ENCODE measurements at places on chromosomes 7 and 10.
A peak's percentile ranks its signal among the peaks of the same experiment; 100 is the strongest.

GRCh38 chr10:132833421-132834111 is 47.6 kb upstream of the NKX6-2 start:
- DNase-seq: no peak

GRCh38 chr10:62153191-62153590 is 115.5 kb downstream of the RTKN2 start:
- peak; percentile 86 for DNase-seq

DNA sequence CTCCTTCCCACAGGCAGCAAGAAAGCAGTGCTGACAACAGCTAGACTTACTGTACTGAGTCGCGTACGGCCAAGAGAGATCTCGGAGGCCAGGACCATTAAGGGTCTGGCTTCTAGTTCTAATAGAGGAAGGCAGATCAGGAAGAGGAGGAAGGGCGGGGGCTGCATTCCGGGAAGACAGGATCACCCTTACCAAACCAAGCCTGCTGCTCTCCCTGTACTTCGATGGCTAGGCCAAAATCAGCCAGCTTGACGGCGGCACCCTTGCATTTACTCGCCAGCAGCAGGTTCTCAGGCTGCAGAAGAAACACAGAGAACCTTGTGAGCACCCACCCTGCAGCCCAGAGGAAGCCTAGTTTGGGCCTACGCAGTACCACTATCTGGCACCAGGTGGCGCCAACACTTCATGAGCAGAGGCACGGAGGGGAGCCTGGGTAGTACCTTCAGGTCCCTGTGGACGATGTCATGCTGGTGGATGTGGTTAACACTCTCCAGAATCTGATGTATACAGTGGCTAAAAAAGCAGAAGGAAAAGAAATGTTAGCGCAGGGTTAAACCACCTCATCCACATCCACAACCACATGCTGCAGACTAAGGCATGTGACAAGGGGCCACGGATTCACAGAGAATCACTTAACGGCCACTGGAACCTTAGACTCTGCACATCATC is 25.4 kb downstream of the CAMK2G start:
- peak; percentile 84 for DNase-seq

- peak; percentile 96 for DNase-seq
Observed at GRCh38 chr10:92124616-92125143, 166.2 kb downstream of the CPEB3 start.

DNA sequence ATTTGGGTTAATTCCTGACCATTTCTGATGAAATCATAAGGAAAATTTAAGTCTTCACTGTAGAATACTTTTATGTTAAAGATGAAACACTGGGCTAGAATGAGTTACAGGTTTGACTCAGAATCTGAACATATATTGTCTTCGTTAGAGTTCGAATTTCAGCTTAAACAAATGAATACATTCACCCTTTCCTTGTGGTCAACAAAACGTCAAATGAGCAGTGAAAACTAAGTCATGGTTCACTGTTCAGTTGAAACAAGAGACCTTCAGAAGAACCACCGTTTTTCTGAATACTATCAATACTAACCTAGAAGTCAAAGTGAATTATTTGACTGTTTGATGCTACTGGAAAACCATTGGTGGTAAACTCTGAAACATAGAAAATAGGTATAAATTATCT is 235.2 kb upstream of the ZWINT start:
- no peak for DNase-seq

DNA sequence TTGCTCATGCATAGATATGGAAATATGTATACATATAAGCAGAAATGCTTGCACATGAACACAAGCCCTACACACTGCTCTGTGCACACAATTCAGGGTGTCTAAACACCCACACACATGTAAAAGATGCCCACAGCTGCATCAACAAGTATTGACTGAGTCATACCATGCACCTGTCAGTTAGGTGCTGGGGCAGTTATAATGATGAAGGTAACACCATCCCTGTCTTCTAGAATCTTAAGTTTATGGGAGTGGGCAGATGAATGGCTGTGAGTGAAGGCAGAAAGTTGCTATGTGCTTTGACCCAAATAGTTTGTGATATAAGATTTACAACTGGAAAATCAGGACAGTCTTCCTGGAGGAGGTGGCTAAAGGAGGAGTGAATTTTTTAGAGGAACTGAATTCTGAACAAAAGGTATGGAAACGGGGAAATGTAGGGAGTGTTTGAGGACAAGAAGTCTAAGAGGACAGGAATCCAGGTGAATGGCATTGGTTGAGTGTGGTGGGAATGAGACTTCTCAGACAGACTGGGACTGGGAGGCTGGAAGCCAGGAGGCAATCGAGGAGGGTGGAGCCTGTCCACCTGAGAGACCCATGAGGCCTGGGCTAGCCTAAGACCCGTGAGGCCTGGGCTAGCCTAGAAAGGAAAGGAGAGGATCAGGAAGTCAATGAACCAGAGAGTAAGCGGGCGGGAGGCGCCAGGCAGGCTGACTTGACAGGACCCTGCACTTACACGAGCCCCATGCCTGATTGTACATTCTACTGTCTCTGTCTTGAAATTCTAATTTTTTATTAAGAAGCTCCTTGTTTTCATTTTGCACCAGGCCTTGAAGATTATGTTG is 20.7 kb downstream of the POLL start:
- DNase-seq: no peak

DNA sequence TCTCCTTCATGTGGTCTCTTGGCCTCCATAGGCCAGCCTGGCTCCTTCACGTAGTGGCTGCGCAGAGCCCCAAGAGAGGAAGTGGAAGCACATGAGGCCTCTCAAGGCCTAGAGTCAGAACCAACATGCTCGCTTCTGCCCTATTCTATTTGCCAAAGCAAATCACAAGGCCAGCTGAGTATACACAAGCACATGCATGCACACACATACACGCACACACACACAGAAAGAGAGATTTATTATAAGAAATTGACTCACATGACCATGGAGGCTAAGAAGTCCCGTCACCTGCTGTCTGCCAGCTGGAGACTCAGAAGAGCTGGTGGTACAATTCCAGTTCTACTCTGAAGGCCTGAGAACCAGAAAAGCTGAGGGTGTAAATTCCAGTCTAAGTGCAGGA is 64.3 kb upstream of the NRP1 start:
- no peak for DNase-seq

DNA sequence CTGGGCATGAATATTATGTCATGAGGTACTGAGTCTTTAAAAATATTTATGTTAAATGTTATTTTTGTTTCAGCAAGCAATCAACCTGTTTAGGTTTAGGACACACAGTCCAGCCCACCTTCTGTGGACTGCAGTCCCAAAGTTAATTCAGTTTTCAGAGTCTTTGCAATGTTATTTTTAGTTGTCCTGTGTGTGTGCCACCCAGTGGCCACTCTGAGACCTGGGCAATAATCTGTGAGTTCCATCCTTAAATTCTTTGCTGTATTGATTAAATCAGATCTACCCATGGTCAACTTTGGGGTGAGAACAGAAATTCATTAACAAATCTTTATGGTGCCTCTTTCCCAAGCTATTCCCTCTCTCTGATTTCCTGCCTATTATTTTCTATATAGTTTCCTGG is 415.1 kb downstream of the CCSER2 start:
- peak; percentile 2 for DNase-seq

GRCh38 chr10:36464291-36464690 is 661.1 kb upstream of the ANKRD30A start:
- no peak for DNase-seq

DNA sequence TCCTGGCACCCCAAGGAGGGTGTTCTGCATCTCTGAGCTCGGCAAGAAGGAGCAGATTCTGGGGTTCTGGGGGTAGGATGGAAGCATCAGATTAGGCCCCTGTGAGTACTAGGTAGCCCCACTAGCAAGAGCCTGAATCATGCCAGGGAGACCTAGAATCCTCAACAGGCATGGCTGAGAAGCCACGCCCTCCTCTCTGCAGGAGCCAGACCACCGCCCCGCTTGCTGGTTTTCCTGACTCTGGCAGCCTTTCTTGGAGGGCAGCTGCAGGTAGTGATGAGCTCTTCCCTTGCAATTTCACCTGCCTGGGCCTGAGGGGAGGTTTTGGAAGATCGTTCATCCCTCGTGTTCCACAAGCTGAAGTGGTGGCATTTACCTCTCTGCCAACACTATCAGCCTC is 68.9 kb upstream of the PRLHR start:
- DNase-seq: no peak

DNA sequence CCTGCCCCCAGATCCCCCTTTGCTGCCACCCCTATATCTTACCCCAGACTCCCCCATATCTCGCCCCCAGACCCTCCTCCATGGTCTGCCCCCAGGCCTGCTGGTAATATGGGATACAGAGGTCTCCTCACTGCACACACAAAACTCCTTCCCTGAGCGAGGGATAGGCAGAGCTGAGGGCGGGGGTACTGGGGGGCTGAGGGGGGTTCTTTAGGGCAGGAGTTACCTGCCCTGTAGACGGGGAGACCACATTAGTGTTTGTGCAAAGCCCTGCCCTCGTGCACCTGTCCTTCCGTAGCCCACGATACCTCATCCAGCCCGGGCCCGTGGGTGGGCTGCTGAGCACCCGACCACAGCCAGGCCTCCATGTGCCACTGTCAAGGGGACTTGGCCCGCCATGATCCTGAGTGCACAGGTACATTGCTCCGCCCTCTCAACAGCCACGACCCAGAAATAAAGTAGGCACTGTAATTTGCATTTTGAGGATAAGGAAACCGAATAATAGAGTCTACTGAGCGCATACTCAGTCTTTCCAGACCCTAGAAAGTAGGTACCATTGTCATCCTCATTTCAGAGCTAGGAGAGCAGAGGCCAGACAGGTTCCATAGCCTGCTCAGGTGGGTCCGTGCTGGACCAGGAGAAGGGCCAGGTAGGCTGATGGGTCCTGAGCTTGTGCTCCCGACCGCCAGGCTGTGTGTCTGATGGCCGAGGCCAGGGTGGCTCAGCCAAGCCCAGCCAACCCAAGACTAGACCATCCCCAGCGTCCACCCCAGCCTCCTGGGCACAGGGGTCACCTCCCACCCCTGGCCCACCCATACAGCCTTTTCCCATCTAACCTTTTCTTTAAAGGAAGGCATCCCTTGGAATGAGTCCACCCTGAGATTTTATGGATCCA is 115.2 kb downstream of the LHPP start:
- DNase-seq: no peak

DNA sequence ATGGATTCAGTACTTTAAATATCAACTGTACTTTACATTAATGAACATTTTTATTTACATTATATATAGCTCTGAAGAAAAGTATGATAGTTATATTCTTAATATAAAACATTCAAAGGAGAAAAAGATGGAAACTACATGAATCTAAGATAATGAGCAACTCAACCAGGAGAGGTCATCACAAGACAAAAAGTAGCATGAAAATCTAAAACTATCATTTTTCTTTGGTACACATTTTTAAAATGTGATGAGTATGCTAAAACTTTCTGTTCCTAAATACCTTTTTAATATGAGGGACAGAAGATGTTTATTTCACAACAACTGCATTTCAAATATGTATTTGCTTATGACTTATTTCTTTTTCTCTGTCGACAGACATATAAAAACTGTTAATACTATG is 2.4 kb downstream of the CNTNAP2 start:
- peak; percentile 2 for DNase-seq

- no peak for DNase-seq
Observed at GRCh38 chr7:155974186-155974897, 162.1 kb upstream of the SHH start.

DNA sequence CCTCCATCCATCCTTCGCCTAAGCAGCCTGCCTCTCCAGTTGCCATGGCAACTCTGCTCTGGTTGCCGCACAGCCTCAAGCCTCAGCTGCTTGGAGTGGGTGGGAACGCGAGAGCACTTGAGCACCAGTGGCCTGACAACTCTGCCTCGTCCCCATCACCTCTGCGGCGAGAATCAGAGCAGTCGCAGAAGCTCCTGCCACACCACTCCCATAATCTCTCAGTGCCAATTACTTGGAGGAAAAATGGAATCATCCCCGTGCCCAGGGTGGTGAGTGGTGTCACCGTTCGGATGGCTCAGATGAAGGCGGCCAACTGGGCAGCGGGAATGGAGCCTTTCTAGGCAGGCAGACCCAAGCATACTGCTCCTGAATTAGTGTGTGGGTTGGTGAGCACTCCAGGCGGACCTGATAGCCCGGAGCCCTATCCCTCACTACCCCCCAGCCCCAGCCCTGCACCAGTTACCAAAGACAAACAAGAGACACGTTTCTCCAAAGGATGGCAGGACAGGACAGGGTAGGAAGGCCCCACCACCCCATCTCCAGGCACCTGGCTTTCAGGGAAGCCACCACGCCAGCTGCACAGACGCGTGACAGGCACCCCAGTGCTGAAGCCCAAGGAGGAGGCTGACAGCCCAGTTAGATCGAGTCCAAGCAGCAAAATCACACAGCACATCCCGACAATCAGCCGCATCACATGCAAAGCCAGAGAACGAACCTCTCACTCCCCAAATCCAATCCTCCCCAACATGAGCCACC is 335.4 kb downstream of the PTPRN2 start:
- DNase-seq: no peak

DNA sequence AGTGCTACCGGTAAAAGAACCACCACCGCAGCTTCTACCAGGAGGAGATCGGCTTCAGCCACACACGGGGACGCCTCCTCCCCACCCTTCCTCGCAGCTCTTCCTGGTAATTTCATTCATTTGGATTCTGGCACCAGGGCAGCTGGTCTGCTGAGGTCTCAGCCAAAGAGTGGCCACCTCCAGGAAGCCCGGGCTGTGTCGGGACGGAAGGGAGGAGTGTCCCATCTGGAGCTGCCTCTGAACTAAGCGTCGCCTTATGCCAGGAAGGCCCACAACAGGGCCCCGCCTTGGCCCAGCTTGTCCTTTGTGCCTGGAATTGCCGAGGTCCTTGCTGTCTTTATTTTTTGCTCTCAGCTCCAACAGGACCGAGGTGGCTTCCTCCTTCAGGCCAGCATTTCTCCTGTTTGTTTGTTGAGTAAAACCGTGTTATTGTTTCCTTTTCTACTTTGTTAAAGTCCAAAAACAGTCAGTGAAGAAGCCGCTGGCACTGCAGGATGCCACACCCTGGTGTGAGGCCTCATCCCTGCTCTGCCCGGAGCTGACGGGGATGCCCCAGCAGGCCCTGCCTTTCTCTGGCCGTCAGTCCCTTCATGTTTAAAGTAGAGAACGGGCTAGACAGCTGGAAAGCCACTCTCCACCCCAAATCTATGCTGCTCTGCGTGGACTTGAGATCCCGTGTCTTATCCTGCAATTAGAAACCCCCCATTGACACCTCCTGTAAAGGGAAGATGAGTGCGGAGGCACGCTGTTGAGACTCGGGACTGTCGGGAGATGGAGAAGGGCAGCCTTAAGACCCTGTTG is 24.5 kb upstream of the TTYH3 start:
- peak; percentile 24 for DNase-seq

DNA sequence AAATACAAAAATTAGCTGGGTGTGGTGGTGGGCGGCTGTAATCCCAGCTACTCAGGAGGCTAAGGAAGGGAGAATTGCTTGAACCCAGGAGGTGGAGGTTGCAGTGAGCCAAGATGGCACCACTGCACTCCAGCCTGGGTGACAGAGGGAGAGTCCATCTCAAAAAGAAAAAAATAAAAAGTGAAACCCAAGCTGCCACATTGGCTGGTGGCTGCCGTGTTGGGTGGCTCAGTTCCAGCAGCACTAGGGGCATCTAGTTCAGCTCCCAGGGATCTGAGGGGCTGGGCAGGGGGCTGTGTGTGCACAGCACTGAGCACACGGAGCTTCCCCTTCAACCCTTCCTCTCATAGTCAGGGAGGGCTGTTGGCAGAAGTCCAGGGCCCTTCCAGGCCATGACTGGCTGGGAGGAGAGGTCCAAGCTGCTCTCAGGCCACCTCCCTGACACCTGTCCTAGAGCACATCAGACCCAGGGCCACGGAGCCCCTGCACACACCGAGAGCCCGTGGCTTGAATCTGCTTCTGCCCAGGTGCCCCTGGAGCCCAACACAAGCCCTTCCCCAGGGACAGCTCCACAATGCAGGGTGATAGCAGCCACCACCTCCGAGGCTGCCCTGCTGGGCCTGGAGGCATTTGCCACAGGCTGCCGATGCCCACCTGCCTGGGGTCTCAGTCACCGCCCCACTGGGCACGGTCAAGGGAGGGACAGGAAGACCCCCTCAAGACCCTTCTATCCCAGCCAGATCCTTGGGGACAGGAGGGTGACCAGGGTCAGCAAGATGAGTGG is 47.3 kb downstream of the YKT6 start:
- no peak for DNase-seq
